Fibroblast of skin of scalp (primary cell): ENCODE measurements at places on chromosomes 16 and 17.

GRCh38 chr16:69013991-69014390 is 91.5 kb upstream of the HAS3 start:
- DNase-seq, result peak; percentile 64

DNA sequence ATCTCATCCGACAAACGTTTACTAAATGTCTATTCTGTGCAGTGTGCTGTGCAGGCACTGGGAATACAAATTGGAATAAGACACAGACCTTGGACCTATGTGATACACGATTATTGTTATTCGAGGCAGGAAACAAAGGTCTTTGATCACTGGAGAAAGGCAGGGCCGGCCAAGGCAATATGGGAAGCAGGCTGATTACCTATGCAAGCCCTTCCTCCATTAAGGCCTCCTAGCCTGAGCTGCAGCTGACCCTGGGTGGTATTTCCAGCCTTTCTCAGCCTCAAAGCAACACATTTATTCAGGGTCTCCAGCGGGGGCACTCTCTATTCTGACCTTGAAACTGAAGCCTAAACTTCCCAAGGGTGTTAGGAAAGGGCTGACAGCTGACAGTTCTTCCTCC is 13.4 kb downstream of the ST6GALNAC1 start:
- no peak for DNase-seq

- DNase-seq, result peak; percentile 56
Observed at GRCh38 chr17:28112606-28113005, 70.1 kb downstream of the NLK start.

GRCh38 chr16:2468233-2468724 is 2.8 kb upstream of the NTN3 start:
- DNase-seq, result peak; percentile 18

GRCh38 chr16:72241008-72241407 is 69.1 kb upstream of the PMFBP1 start:
- DNase-seq, result no peak

GRCh38 chr17:73792994-73793393 is 148.7 kb upstream of the SDK2 start:
- no peak for DNase-seq

DNA sequence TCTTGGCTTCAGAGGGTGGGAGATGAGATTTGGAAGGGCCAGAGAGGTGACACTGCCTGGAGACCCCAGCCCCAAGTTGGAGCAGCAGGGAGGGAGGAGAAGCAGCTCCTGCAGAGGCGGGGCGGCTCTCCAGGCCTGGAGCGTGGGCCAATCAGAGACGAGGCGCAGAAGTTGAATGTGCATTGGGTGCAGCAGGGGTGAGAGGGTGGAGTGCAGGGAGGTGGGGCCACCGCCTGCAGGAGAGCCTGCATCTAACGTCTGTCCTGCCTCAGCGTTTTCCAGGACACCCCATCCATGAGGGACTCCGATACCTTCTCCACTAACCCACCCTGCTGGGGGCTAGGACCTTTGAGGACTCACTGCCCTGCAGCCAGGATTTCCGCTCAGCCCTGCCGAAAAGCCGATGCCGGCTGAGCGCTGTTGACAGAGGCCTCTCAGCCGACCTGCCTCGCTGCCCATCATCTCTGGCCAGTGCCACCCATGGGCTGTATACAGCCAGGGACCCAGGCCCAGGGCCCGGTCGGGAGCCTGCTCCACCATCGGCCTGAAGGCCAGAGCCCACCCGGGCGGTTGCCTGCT is 146.2 kb downstream of the ENGASE start:
- DNase-seq, result no peak

GRCh38 chr16:71758293-71758760 is 33.8 kb upstream of the PHLPP2 start:
- DNase-seq, result no peak

DNA sequence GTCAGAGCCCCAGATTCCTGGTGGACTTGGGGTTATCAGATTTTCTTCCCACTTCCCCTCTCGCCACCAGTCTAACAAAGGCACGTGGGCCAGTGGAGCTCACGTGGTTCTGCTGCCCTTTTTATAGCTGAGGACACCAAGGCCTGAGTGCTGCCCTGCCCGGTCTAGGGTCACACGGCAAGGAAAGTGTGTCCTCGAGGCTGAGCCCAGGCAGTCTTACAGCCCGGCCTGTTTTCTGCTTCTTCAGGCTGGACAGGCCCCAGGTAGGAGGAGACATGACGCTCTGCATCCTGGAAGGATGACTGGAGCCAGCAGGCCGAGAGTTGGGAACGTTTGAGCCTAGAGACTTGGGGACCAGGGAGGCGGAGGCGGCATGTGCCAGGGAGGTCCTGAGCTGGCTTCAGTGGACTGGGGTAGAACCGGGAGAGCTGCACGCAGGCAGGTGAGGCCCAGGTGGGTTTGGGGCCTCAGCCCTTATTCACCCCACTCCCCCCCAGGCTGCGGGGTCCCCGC is 3.5 kb downstream of the CTRB1 start:
- no peak for DNase-seq

DNA sequence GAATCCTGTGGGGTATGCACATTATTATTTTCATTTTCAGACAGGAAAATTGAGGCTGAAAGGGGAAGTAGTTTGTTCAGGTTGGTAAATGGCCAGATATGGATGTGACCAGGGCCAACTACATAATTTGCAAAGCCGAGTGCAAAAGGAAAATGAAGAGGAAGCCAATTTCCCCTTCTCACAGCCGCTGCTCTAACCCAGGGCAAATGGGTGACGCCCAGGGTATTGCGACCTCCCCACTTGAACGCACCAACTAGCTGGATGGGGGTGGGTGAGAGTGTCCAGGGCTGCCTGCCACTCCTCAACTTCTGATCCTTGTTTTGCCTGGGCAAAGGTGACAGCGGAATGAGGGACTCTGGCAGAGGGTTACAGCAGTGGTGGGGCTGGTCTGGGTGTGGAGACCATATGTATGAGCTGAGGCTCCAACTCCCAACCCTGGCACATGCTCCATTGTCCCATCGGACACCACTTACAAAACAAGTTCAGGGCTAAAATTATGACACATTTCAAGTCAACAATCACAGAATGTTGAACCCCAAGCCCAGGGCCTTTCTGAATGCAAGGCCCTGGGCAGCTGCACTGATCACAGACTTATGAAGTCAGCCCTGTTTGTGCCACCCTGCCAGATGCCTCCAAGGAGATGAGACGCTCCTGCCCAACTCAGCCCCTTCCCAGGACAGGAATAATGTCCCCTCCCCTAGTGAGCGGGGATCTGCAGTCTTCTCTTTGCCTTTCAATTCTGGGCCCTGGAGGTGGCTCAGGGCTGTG is 1.7 kb downstream of the ANKRD40CL start:
- DNase-seq, result no peak

GRCh38 chr17:75457047-75457654 is 716 bp downstream of the TMEM94 start:
- DNase-seq, result peak; percentile 61

DNA sequence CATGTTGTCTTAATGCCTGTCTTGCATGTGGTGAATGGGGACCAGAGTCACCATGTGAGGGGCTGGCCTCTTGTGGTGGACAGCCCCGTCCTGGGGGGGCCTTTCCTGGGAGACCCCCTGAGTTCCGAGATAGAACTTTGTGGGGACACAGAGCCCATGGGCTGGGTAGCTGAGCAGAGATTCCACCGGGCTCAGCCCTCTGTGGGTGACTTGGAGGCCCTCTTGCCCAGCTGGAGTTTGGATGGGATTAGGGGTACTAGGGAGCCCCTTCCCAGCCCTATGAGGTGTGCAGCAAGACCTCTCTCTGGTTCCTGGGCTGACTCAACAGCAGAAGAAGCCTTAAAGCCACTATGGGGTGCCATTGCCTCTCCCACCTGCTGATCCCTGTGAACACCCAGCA is 38.1 kb downstream of the MRC2 start:
- no peak for DNase-seq

- peak; percentile 27 for DNase-seq
Observed at GRCh38 chr17:42751628-42752027, 6.8 kb upstream of the EZH1 start.

DNA sequence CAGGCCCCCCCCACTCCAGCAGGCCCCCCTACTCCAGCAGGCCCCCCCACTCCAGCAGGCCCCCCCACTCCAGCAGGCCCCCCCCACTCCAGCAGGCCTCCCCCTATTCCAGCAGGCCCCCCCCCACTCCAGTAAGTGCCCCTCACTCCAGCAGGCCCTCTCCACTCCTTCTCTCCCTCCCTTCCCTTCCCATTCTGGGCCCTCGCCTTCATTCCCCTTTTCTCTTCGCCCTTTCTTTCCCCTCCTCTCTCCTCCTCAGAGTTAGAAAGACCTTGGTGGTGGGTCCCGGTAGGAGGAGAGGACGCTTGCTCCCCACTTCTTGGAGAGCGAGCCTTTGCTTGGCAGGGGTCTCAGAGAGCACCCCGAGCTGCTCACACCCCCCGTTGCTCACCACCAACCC is 177.0 kb upstream of the TNRC6C start:
- no peak for DNase-seq

DNA sequence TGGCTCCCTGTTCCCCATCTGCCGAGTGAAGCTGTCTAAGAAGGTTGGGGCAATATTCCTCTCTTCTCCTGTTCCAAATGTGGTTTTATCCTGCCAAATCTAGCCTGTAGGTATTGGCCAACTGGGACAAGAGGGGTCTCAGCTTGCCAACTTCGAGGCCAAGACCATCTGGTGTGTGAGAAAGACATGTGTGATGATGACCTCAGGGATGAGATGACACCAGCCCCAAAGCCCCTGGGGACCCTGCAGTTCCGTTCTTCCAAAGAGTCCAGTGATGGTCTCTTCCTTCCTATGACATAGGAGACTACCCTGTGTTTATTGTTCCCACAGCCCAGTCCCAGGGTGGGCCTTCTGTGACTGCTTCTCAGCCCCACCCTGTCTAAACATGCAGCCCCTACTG is 34.8 kb upstream of the ADAMTS18 start:
- no peak for DNase-seq

DNA sequence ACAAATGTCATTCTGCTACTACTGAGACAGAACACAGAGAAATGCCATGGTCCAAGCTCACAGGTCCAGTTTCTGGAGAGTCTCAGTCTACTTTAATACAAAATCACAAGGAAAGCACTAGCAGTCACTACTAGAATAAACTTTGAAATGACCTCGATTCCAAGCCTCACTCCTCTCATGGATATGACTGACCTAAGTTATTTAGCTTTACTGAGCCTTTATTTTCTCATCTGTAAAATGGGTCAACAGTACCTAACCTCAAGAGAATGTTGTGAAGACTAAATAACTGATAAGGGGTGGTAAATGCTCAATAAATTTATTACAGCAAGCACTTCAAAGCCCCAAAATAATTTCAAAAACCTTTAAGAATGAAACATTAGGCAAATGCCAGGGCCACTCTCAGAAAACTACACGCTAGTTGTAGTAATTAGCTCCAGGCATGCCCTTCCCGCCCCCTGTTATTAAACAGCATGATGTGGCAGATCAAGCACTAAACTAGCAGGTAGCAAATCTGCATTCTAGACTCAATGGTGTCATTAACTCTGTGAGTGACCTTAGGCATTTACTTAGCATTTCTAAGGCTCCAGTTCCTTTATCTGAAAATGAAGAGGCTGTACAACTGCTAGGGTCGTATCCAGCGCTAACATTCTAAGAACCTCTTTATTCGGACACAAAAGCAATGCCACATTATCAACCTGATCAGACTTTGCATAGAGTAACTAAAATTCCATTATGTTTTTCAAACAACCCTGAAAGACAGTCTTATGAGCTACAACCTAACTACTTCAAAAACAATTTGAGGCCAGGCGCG is 8.4 kb downstream of the GSPT1 start:
- DNase-seq, result no peak

DNA sequence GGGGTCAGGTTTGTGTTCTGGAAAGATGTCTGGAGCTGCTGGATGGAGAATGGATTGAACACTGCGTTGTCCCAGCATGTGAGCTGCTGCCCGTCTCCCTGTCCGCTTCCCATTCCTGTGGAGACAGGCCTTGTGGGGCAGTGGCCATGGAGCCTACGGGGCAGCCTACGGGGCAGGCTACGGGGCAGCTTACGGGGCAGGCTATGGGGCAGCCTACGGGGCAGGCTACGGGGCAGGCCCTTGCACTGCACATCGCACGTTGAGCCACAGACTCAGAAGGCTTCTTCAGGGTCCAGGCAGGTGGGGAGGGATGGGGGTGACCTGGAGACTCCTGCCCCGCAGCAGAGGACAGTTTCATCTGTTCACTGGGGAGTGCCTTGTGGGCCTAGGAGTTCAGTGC is 9.7 kb upstream of the DBNDD1 start:
- DNase-seq, result no peak

DNA sequence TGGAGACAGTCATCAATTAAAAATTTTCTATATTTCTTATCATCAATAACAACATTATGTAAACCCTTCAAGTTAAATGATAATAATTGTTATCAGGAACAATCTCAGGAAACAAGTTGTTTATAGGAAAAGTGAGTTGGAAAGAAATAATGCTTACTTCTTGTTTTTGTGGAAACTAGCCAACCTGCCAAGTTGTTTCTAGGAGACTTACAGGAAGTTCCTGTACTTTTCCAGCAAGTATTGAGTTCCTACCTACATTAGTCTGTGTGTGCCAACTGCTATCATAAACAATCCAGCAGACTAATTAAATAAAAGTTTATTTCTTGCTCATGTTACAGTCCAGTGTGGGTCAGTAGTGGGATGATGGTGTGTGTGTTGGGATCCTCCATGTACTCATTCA is 1.6 kb upstream of the CCL14 start:
- no peak for DNase-seq

DNA sequence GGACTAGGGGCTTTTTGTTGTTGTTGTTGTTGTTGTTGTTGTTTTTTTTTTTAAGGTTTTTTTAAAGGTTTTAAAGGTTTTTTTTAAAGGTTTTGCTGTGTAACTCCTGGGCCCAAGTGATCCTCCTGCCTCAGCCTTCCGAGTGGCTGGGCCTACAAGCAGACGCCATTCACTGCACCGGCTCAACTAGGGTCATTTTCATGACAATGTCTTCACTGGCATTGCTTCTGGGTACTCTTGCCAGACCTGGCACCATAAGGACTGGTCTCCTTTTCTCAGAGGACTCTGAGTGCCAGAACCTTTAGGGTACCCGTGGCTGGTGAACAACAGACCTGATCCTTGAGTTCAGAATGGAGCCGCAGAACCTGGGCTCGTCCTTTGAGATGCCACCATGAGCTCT is 20.4 kb downstream of the POLR3E start:
- DNase-seq, result no peak

DNA sequence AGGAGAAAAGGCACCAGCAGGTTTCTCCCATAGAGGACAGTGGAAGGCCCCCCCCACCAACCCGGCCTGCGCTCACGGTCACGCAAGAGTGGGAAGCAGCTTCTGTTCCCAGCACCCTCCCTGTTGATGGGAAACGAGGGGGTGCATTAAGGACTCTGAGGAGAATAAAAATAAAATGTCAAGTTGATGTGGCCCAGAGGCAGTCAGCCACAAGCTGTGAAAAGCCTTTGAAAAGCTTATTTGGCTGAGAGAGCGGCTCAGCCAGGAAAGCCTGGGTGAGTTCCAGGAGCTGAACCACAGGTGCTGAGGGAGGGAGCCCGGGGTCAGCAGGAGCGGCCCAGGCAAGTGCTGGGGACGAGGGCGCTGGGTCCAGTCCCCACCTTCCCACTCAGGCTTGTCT is 26.9 kb upstream of the SPATA32 start:
- DNase-seq, result no peak

- DNase-seq, result no peak
Observed at GRCh38 chr16:49997721-49998251, 27.2 kb upstream of the CNEP1R1 start.
